ENCODE measurements at places on chromosomes 16 and 17.

DNA sequence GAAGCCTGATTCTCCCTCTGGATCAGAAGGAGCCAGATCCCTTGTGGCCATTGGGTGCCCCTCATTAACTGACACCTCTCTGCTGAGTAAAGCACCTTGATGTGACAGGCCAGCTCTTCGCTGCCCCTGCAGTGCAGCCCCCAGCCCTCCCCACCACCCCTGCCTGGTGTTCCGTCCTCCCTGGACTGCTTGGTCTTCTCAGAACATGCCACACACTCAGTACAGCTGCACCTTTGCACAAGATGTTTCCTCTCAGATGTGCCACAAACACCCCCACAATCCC, 20.2 kb downstream of the GOSR2 start:
- no peak for DNase-seq

GRCh38 chr17:7136266-7136877, 21.8 kb upstream of the ASGR2 start:
- DNase-seq, result peak; percentile 83

- no peak for DNase-seq
Observed at GRCh38 chr17:33396818-33397217, 103.7 kb upstream of the ASIC2 start.

GRCh38 chr17:48290378-48290777, 139.6 kb downstream of the SKAP1 start:
- DNase-seq, result no peak

GRCh38 chr16:69157196-69157595, 24.7 kb downstream of the UTP4 start:
- no peak for DNase-seq

- DNase-seq, result no peak
Observed at GRCh38 chr17:65737451-65737850, 176.0 kb upstream of the AXIN2 start.

DNA sequence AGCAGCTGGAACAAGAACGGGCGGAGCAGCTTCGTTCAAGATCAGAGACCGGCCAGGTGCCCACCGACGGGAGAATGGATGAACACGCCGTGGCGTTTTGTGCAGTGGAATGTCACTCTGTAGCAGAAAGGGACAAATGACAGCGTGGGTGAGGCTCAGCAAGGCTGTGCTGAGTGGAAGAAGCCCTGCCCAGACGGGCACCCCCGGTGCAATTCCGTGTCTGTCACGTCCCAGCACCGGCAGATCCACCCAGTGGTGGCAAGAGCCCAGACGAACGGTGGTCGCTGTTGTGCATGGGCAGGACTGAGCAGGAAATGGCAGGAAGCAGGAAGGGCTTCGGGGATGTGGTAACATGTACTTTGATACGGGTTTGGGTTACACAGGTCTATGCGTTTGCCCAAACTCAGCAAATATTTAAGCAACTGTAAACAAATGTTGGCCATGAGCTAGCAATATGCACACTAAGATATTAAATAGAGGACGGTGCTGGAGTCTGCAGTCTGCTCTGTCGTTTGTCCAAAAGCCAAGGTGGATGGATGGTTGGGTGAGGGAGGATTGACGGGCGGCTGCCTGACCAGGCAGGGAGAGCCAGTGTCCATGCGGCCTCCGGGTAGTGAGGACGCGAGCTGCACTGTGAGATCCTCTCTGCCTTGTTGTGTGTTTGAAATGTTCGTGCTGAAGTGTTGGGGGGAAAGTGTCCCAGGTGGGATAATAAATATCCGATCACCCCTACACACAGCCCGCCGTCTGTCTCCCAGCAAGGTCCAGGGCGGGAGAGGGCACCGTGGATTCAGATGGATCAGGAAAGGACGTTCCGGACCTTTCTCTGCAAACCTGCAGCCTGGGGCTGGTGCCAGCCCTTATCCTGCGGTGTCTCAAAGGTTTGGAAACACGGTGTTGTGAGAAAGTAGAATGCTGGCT, 48.4 kb downstream of the COX4I1 start:
- DNase-seq, result no peak
